ENCODE measurements at places on chromosomes 7 and 10.
A peak's percentile ranks its signal among the peaks of the same experiment; 100 is the strongest.

DNA sequence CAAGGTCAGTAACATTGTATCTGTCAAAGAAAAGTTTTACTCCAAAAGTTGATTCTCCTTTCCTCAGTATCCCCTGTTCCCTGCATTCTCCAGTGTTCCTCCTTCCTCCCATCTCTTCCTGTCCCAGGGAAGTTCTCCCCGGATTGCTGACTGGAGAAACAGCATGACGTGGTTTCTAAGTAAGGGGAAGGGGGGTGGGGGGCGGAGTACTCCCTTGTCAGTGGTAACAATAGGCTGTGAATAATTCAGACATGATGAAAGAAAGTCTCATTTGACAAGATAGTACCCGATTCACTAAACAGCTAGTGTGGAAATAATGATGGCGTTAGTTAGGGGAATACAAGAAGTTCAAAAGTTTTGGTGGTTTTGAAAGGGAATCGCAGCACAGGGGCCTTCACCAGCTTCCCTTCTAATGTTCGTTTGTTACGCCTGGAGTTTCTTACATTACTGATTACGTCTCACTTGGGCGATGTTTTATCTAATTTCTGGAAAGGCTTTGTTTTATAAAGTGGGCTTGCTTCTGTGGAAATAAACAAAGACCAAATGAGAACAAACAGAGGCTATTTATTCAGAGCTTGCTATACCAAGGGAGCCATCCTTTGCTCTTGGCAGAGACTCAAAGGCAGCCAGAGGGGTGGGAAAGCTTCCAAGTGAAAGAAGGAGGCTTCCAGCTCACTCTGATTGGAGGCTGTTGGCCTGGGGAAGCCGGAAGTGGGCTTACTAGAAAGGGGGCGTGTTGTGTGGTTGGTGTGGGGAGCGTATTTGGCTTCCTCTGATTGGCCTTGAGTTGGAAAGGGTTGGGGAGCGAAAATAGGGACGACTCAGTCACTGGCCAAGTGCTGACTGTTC lies 453.7 kb downstream of the SDK1 start:
- no peak for DNase-seq

GRCh38 chr10:29534590-29534989 lies 100.2 kb downstream of the SVIL start:
- DNase-seq = no peak

- DNase-seq = no peak
Observed at GRCh38 chr10:127801302-127801701, 64.3 kb downstream of the FOXI2 start.

DNA sequence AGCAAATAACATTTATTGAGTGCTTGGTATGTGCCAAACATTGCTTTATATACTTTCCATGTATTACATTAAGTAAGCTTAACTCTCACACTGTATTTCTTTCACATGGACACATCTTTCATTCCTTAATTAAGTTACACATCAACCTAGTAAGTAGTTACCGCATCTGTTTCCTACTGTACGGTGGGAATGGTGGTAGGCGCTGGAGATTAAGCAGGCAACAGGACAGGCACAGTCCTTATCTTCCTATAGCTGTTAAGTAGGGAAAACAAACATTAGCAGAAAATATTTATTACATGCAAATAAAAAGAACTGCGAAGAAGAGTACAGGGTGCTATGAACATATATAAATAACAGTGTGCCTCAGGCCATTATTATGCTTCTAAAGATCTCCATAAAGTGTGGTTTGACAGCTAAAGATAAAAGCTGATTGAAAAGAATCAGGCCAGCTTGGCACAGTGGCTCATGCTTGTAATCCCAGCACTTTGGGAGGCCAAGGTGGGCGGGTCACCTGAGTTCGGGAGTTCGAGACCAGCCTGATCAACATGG lies 105.0 kb downstream of the SUGCT start:
- DNase-seq = no peak

DNA sequence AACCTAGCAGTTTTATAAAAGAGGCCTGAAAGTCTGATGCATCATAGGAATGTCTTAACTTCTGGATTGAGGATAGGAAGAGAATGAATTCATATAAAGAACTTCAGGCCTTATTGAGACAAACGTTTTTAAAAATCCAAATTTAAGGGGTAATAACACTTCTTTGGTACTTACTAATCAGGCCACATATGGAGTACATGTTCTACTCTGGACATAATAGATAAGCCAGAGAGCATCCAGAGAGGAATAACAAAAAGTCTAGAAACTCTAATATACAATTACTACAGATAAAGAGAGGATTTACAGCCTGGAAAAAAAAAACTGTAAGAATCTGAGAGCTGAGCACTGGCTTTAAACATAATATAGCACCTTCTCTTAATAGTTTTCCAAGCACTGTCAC lies 2.9 kb downstream of the MTPAP start:
- no peak for DNase-seq

DNA sequence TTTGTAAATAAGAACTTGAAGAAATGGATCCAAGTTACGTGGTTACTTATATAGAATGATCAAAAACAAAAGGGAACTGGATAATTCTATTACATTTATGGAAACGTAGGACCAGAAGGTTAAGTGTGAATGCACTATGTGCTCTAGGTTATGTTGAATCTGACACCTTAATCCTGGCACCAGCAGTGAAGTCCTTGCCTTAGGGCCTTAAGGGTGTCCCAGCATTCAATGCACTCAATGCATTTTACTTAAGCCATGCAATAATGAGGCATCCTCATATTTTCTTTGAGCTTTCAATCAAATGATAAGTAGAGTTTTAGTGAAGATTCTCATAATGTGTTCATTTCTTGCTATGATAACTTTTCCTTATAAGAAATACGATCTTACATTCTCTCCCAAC lies 178.3 kb upstream of the AGR3 start:
- no peak for DNase-seq

DNA sequence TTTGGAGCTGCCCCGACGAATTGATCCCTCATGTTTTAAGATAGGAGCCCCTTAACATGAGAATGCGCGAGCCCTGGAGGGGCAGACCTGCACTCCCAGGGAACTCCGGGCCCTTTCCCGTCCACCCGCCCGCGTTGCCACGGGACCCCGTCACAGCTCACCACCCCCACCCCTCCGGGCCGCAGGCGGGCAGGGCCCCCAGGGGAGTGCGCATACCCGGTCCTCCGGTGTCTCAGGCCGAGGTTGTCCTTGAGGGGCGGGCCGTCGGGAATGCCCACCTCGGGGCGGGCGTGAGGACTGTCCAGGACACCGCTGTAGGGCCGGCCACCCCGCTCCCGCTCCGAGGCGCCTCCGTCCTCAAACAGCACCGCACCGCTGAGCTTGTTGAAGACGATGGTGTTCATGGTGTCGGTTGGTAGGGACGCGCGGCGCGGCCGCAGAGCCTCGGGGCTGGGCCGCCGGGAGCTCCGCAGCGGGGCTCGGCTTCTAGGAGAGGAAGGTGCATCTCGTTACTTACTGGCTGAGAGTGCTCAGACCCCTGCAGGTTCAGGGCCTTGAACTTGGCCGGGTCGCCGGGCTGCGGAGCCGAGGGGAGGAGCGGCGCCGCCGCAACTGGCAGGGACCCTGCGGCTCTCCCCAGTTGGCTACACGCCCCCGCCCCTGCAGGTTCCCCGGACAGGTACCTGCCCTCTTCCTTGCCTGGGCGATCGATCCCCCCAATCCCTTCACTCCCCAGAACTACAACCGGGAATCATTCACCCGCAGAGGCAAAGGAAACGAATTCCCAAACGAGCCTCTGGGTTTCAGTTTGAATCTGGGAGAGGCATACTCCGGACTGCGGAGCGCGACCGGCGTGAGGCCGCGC lies 2.4 kb downstream of the MKX start:
- DNase-seq = no peak

DNA sequence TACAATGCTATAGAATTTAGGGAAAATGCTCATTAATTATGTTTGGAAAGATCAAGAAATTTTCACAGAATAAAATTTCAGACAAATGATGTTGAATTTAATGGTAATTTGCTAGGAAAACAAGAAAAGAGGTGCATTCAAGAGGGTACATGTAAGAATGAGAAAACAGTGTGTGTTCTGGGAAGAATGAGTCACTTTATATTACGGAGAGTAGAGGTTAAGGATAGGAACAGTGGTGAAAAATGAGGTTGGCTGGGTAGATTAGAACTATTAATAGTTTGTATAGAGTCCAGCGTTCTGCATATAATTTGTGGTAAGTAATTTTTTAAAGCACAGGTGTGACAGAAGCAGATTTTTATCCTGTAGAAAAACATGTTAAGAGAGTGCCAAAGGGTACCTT lies 336.7 kb upstream of the MBL2 start:
- no peak for DNase-seq

DNA sequence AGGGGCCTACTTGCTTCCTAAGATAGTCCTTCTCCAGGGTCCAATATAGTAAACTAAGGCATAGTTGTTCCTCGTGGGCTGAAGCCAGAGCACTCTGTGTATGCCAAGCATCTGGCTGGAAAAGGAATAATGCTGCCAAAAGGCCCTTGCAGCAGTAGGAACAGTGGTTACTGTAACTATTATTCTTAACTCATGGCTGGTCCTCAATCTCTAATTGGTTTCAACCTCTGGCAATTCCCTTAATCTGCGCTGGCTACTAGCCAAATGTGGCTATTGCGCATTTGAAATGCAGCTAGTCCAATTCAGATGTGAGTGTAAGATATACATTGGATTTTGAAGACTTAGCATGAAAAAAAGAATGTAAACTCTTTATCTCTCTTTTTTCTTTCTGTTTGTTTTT lies 27.8 kb upstream of the LBX1 start:
- no peak for DNase-seq

DNA sequence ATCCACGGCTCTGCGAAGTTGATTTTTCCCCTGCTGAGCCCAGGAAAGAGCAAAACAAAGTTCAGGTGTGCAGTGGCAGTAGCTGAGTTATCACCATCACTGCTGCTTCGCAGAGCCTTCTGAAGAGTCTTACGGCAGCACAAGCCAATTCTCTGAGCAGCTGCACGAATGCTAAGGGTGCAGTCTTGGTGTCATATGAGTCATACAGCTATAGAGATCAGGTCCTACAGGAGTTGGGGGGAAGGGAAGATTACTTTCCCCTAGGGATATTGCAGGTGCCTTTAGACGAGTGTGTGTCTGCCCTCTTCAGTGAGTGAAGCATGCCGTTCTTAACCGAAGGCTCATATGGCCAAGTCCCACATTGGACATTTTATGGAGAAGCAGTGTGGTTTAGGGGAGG lies 227.8 kb downstream of the CELF2 start:
- DNase-seq = no peak

DNA sequence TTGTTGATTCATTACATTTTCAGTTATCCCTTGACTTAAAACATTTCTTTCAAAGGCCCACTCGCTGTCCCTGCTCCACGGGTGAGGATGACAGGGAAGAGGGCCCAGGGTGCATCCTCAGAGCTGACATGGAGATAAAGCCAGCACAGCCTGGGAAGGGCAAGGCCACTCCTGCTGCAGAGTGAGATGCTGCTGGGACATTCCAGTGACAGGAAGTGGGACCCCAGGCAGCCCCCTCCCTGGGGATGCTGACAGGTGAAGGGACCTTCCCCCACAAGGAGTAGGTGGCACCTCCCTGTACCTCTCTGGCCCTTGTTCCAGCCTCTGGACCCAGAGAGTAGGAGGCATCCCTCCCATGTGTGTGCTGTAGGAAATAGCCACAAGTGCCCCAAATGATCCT lies 97.8 kb upstream of the DDC start:
- DNase-seq = no peak

- no peak for DNase-seq
Observed at GRCh38 chr7:118502235-118502634, 277.7 kb downstream of the ANKRD7 start.

- DNase-seq = no peak
Observed at GRCh38 chr10:1160561-1161314, 104.6 kb downstream of the WDR37 start.

DNA sequence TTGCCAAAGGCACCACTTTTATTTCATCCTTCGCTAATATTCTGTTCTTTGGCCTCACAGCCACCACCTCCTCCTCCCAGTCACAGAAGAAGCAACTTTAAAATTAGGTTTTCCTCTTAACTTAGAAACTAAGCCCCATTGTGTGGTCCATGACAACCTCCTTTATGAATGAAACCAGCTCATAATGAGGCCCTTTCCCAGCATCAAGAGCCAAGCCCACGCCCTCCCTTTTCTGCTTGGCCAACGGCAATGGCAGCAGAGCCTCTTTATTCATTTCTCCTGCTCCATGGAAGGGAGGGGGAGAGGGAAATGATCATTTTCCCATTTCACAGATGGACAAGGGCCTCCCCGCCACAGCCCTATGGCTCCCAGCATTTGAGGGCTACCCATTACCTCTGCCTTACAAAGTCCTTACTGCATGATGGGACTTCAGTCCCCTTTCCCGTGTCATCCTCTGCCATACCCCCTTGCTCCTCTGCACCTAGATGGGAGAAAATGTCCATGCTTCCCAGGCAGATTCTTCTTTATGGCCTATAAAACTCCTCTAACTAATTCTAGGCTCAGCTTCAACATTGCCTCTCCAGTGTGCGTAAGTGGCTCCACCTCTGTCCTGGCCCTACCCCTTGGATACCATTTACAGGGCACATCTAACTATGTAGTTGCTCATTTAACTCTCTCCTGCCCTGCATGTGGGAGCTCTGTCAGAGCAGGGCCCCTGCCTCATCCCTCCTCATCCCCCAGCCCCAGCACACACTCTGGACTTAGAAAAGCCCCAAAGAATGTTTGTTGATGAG lies 475.5 kb downstream of the RPS24 start:
- DNase-seq = no peak

DNA sequence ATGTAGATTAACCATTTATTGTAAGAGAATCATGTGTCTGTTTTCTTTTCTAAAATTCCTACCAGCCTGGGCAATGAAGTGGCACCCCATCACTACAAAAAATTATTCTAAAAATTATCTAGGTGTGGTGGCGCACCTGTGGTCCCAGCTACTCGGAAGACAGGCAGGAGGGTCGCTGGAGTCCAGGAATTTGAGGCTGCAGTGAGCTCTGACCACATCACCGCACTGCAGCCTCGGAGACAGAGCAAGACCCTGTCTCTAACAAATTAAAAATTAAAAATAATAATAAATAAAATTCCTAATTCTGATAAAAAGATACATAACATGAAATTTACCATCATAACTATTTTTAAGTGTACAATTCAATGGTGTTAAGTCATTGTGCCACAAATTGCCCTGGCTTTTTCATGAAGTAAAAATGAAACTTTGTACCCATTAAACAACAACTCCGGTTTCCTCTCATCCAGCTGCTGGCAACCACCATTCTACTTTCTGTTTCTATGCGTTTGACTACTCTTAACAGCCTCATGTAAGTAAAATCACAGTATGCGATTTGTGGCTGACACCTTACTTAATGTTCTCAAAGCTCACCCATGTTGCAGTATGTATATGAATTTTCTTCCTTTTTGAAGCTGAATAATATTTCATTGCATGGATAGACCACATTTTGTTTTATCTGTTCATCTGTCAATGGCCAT lies 20.6 kb upstream of the USP6NL start:
- no peak for DNase-seq

GRCh38 chr10:47438857-47439474 lies 44.9 kb downstream of the ANXA8 start:
- no peak for DNase-seq

DNA sequence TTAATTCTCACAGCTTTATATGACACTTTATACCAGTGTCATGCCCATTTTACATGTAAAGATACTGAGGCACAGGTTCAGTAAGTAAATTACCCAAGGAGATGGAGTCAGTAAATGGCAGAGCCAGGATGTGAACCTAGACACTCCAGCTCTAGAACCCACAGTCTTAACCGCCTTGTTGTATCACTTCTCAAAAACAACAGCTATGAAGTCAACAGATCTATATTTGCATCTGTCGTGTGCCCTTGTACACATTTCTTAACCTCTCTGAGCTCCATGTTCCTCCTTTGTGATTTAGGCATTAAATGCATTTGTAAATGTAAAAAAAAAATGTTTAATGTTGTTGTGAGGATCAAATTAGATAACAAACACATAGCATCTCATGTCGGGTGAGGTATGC lies 716.2 kb downstream of the SUGCT start:
- no peak for DNase-seq

GRCh38 chr7:152025937-152026890 lies 740 bp downstream of the GALNT11 start:
- peak; percentile 19 for DNase-seq
